ENCODE measurements at places on chromosomes 1 and 21. TPM values are rescaled to one million over a fixed set of nuclear protein-coding genes. Genes with fewer than 3 reads are reported as not detected.

DNA sequence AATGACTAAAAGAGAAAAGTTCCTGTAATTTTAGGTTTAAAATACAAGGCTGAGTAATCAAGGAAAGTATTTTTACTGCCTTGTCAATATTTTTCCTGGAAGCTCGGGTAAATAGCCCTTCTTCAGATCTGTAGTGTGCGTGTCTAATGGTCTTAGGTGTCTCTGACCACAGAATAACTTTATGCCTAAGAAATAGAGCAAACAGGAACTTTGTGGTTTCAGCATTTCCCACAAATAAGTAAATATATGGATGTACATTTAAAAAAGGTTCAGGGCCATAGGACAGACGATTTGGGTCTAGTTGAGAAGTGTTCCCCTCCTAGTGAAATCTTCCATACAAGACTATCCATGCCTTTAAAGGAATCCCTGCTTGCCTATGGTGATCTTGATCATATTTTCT is 107.0 kb downstream of the ZC3H11B start:
- DNase-seq, result no peak

GNAT2 gene
- total RNA-seq, result not detected

GRCh38 chr1:83029916-83030315 is 969.0 kb downstream of the TTLL7 start:
- DNase-seq, result peak; percentile 31

- DNase-seq, result no peak
These were observed 19.6 kb downstream of the SCMH1 start for GRCh38 chr1:41222496-41222895.

- DNase-seq, result no peak
These were observed 16.8 kb downstream of the SZRD1 start for GRCh38 chr1:16383888-16384287.

- no peak for DNase-seq
These were observed 67.8 kb downstream of the PCSK9 start for GRCh38 chr1:55107101-55107500.

GRCh38 chr1:156624814-156625435 is 5.7 kb downstream of the HAPLN2 start:
- DNase-seq, result no peak

S100A5 gene
- 1.3 TPM for total RNA-seq

GABRD gene
- not detected for total RNA-seq

ALX3 gene
- not detected for total RNA-seq

GRCh38 chr1:35439626-35440025 is 117.6 kb downstream of the KIAA0319L start:
- DNase-seq, result no peak

SPRR2F gene
- not detected for total RNA-seq

DNA sequence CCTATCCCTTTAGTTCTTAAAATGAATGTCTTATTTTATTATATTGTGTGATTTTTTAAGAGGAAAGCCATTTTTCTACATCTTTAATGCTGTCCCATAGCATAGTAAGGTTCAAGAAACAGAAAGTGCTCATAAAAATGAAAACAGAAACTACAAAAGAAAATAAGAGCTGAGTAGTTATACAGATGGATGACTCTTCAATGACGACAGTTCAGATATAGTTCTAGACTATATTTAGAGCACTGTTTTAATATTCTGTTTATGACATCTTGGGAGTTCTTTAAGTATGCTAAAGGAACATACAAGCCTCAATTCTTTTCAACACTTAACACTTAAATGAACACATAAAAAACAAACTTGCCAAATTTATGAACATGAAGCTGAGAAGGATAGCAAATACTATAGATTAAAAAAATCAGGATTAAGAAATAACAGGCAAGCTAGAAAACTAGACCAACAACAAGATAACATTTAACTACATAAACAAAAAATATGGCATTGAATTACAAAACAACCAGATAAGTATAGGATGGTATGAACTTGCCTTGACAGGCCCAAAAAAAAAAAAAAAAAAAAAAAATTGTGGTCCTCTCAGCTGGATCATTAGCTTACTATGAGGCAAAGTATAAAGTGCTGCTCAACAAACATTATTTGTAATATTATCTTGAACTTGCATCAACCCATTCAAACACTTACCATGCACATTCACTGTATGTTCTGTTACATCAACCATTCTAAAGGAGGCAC is 87.9 kb downstream of the ZZZ3 start:
- no peak for DNase-seq

DNA sequence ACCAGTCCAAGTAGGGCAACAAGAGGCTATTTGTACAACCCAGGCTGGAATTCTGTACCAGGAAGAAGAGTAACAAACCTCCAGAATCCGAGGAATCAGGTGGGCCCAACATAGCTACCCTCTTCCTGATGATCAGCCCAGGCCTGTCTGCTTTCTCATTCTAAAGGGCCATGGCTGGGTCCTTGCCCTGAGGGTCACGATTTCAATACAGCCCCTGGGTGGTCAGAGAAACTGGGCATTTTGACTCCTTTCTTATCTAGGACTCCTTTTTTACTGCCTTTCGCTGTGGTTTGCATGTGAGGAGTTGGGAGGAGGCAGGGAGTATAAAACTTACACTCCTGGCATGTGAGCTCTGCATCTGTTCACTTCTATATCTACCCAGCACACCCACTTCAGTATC is 164.9 kb upstream of the COA6 start:
- no peak for DNase-seq

- DNase-seq, result peak; percentile 76
These were observed 37.7 kb upstream of the DDAH1 start for GRCh38 chr1:85502625-85503083.

- DNase-seq, result peak; percentile 62
These were observed at the start of gene AK5 for GRCh38 chr1:77281491-77282186. Gene AK5 (plus strand): TSS chr1:77282019. CDS start chr1:77282314, 295 bp downstream.

DNA sequence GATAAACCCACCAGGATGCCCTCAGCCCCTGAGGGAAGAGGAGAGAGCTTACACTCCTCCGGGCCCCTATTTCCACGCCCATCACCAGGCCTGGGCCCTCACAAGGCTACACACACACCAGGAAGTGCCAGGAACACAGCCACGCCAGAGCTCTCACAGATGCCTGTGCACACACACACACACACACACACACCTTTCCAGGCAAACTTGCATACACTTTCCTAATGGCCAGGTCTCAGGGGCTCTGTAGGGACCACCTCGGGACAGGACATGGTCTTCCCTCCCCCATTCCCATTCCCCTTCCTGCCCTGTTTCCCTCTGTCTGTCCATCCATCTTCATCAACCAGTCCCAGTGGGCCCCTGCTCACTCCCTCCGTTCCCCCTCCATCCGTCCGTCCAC is 9.7 kb upstream of the EPHA2 start:
- no peak for DNase-seq

DNA sequence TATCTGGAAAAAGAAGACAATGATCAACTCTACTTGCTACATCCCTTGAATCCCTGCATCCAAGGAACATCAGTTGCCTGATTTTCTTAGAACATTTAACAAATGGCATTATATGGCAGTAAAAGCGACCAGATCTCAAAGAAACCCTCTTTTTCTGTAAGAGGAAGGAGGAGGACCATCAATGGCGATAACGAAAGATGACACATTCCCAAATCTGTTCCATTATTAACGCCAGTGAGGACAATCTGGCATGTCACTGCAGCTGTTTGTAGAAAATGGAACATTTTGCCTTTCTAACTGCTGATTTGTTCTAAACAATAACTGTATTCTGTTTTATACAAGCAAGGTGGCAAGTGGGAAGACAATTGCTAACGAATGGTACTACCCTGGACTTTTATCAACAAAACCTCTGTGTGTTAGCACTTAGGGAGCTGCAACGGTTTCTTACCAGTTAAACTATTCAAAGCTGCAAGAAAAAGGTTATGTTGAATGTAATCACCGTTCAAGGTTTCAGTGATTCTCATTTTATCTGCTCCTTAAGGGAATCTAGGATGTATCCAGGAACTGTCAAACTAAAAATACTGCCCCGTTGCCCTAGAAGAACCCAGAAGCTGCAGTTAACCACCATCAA is 251.9 kb downstream of the SDCCAG8 start:
- DNase-seq, result no peak

GRCh38 chr21:45894450-45894825 is 87.1 kb upstream of the COL6A1 start:
- DNase-seq, result peak; percentile 70

DNA sequence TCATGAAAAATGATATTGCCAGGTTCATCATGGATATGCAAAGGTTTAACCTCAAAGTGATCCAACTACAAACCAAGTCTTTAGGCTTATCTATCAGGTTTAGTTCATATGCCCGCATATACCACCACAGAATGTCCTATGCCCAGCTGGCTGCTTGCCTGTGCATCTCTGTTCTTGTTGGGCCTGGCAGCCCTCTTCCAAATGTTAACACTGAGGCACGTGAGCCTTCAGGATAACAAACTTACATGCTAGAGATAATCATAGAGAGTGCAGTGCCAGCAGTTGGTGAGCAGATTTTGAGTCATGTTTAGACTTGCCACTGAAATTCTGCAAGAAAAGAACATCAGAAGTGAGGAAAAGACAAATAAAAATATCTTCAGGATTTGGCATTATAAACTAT is 607.9 kb upstream of the TMPRSS15 start:
- no peak for DNase-seq

- DNase-seq, result peak; percentile 62
These were observed 157.6 kb downstream of the PGBD5 start for GRCh38 chr1:230268371-230269170.

GRCh38 chr1:241465673-241466072 is 53.9 kb downstream of the FH start:
- no peak for DNase-seq

CLCA1 gene
- not detected for total RNA-seq

DNA sequence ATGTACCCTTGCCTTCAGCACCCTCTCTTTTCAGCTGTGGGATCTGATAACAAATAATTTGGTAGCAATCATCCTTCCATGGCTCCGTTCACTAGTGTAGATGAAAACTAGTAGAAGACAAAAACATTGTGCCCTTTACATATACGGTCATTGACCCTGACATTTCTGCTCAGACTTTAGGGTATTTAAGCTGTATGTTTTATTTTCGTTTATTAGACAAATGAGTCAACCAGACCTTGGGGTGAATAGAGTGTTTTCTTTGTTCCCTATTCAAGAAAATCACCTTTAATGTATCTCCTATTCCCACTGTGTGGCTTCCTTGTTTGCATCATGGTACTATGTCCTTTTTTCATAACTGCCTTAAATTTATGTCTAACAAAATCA is 187.3 kb downstream of the VAV3 start:
- no peak for DNase-seq

RBP7 gene
- total RNA-seq, result not detected

- no peak for DNase-seq
These were observed 7.3 kb downstream of the CSTB start for GRCh38 chr21:43768868-43769167.

PYCR2 gene
- total RNA-seq, result 71.4 TPM

DNA sequence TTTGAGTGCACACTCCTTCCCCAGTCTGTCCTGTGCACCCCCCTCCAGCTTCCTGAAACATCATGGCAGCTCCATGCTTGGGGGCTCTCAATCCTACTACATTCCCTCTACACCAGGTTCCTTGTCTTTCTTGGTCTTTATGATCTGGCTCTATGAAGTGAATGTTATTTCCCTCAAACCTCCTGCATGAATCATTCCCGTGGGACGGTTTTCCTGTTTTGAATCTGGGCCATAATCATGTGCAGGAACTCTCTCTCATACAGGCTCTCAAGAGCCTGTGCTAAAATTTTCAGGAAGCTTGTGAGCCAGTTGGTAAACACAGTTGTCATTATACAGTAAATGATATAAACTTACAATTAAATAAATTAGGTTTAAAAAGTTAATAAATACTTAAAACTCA is 89.8 kb upstream of the KCNE2 start:
- DNase-seq, result peak; percentile 46

ANKRD65 gene
- not detected for total RNA-seq

DNA sequence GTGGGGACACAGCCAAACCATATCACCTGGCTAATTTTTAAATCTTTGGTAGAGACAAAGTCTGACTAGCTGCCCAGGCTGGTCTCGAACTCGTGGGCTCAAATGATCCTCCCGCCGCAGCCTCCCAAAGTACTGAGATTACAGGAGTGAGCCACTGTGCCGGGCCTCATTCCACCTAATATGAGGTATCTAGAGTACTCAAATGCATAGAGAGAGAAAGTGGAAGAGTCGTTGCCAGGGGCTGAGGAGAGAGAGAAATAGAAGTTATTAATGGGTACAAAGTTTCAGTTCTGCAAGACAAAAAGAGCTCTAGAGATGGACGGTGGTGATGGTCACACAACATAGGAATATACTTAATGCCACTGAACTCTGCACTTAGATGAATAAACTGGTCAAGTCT is 119.6 kb downstream of the TOMM20 start:
- no peak for DNase-seq

ACKR1 gene
- total RNA-seq, result not detected

- DNase-seq, result peak; percentile 61
These were observed 614.3 kb upstream of the ADAMTS5 start for GRCh38 chr21:27581168-27581567.

LAMC2 gene
- 3.5 TPM for total RNA-seq

- DNase-seq, result no peak
These were observed 39.8 kb downstream of the HIVEP3 start for GRCh38 chr1:41878911-41879310.

KCNK2 gene
- total RNA-seq, result 5.6 TPM

DNA sequence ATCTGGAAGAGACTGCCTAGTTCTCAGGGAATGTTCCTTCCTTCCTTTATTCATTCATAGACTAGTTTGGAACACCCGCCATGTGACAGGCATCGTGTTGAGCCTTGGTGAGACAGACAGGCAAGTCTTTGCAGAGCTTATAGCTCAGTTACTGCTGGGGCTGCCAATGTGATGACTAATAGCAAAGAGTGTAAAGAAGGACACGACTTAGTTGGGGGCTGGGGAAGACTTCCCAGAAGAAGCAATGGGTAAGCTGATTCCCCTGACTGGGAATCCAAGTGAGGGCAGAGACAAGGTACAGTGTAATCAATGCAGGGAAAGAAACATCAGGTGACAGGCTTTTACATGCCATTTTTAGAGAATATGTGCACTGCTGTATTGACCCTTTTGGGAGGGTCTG is 51.2 kb downstream of the TENT5C start:
- peak; percentile 51 for DNase-seq

DNA sequence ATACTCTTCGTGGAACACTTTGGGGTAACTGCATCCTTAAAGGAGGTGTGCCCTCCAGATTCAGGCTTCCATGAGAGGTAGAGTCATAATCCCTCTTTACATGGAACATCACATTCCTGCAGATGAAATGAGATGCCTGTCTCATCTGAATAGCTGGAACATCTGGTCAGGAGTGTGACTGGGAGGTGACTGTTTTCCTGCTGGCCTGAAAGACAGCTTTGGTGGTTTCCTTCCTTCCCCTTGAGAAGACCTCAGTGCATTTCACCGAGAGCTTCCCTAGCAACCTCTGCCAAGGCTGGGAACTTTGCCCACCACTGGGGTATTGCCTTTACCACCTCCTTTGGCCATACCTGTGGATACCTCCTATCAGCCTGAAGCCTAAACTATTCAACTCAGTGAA is 46.7 kb upstream of the GUCA2A start:
- DNase-seq, result peak; percentile 78

- no peak for DNase-seq
These were observed 152.6 kb downstream of the ZC3H11B start for GRCh38 chr1:219460081-219460895.

C1orf226 gene
- total RNA-seq, result 0.63 TPM

MEX3A gene
- 5.8 TPM for total RNA-seq
